ENCODE measurements at places on chromosomes 12 and 14.

DNA sequence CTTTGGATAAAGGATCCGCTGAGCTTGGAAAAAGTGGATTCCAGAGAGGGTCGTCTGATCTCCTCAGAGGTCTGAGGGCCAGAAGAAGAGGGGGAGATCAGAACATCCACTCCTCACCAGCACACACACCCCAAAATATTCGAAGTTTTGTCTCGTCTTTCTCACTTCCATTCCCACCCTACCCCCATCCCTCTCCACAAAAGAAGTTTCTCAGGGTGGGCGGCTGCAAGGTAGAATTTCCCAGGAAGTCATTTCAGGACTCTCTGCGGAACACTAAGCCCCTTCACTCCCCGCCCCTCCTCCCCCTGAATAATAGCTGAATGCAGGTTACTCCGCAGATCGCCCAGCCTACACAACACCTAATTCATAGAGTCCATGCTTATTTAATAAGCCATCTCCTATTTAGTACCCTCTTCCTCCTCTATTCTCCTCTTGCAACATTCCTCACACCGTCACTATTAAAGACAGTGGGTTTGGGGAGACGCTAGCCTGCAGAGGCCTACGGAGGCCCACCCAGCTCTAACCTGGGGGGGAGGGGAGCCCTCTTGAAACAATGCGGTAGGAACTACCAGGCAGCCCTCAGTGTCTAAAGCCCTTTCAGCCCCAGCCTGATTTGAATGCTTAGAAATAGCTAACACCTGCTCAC is 649 bp upstream of the SALL2 start:
- no peak for DNase-seq

DNA sequence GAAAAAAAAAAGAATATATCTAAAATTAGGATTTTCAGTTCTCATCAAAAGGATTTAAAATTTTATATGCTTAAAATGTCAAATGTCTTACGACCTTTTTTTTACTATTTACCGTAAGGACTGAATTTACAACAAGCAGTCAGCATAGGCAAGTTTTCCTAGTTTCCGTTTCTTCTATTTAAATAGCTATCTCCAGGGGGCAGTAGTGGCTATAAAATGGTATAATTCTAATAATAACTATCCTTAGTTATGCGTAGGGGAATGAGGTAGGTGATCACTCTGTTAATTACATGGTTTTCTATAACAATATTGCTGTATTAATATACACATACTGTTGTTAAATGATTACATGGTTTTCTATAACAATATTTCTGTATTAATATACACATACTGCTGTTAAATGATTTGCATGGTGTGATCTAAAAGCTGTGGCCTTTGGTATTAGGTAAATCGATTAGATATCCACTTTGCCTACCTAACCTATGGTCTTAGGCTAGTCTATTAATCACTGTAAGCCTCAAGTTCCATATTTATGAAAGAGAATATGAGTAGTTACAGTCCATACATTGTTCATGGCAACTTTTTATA is 217.7 kb upstream of the PDZRN4 start:
- no peak for DNase-seq

DNA sequence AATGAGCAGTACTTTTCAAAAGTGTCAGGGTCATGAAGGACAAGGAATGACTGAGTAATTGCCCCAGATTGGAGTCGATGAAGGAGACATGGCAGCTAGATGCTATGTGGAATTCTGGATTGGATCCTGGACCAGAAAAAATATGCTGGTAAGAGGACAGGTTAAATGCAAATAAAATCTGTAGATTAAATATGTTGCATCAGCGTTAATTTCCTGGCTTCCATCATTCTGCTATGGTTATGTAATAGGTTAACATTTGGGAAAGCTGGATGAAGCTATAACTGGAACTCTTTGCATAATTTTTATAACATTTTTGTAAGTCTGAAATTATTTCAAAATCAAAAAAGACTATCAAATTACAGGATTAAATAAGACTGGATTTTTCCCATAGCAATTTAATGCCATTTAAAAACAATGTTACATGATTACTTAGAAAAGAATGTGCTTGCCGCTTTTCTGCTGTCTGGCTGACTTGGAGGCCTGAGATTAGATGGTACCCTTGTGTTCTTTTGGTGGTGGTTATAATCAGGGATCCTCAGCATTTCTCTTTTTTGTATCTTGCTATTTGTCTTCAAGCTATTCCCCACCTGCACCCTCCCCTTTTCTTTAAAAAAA is 65.1 kb downstream of the FBXW8 start:
- DNase-seq = no peak

GRCh38 chr12:77328326-77328725 is 263.0 kb upstream of the E2F7 start:
- DNase-seq = no peak

- no peak for DNase-seq
Observed at GRCh38 chr12:49000346-49000745, 1.2 kb upstream of the DDN start.

DNA sequence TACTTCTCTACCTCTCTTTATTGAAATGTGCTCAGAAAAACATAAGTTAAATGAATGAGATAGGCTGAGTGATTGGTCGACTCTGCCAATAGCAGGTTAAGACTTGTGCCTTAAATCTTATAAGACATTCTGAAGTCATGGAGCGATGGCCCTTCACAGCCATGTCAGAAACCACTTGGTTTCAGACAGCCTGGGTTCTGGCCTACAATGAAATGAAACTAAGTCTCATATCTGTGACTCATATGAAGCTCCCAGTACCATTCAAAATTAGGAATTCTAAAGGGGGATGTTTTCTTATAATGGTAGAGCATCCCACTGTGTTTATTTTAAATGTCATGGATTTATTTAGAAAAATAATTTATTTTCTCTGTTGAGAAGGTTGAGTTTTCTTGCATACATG is 42.6 kb downstream of the PLXNC1 start:
- DNase-seq = no peak

DNA sequence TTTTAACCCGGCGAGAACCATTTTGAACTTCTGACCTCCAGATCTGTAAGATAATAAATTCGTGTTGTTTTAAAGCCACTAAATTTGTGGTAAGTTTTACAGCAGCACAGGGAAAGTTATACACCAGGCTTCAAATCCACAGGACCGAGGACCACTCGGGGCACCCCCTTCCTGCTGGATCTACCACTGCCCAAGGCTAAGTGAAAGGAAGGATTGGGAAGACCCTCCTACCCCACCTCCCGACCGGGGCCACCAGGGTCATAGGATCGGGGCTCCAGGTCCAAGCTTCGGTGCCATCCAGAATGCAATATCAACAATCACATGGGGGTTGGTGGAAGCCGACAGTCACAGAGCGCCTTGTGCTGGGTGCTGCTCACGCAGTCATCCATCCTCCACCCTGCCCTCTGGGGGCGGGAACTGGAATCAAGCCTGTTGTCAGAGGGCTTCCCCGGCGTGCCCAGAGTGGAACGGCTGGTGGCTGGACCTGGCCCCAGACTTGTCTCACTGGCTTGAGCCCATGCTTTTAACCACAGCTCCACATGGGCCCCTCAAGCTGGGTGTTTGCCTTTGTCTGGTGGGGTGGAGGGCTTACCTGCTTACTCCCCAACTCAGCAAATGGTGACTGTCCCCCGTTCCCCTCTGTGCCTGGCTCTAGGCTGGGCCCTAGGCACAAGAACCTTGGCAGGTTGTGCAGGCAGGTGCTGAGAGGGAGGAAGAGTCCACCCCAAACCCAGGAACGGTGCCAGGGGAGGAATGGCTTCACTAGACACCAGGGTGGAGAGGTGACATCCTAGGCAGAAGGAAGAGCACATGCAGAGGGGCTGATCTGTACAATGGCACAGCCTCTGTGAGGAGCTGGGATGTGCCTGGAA is 180.3 kb upstream of the RTL1 start:
- no peak for DNase-seq

- DNase-seq = no peak
Observed at GRCh38 chr14:64478634-64479250, 13.4 kb downstream of the AKAP5 start.

DNA sequence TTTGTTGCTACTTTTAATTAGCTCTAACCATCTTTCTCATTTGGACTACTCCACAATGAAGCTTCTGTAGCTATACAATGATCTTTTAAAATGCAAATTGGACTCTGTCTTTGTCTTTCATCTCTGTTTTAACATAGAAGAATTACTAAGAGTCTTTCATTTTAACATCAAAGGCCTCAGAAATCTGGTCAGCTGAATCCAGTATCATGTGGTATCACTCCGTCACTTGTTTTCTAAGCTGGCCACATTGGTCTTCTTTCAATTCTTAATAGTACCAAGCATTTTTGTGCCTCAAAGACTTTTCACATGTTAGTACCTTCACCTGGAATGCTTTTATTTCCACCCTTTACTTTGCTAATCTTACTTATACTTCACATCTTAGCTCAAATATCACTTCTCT is 95.5 kb upstream of the SLC16A7 start:
- no peak for DNase-seq

- DNase-seq = no peak
Observed at GRCh38 chr14:79186523-79186922, 1016.4 kb downstream of the NRXN3 start.

DNA sequence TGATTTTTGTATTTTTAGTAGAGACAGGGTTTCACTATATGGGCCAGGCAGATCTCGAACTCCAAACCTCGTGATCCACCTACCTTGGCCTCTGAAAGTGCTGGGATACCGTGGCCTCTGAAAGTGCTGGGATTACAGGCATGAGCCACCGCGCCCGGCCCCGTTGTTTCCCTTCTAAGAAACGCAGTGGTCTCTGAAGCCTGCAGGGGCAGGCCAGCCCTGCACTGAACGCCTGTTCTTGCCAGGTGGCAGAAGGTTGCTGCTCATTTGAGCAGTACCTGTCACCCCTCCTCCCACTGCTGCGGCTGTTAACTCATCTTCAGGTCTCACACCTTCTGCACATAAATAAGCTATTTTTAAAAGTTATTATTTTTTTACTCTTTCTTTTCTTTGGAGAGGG is 24.3 kb downstream of the GPRC5A start:
- no peak for DNase-seq

GRCh38 chr12:127108360-127109215 is 1158.4 kb upstream of the TMEM132C start:
- DNase-seq = peak; percentile 52

- DNase-seq = no peak
Observed at GRCh38 chr14:52514046-52514811, 38.1 kb downstream of the TXNDC16 start.

DNA sequence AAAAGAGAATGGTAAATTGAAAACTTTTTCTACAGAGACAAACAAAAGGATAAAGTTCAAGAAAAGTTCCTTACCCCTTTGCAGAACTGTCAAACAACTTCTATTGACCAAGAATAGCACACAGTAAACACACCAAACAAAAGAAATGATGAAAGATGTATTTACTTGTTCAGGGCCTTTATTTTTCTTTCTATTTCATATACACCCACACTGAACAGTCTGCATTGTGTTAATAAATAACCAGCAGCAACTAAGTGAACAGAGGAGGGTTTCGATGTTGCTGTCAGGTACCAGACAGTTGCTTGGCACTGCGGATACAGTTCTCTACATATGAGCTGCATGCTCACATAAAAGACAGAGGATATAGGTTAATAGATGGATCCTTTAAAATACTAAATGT is 122.1 kb downstream of the SOX5 start:
- no peak for DNase-seq

- DNase-seq = no peak
Observed at GRCh38 chr12:12171991-12172511, 94.8 kb downstream of the LRP6 start.

- no peak for DNase-seq
Observed at GRCh38 chr12:111084158-111084557, 163.8 kb upstream of the MYL2 start.

DNA sequence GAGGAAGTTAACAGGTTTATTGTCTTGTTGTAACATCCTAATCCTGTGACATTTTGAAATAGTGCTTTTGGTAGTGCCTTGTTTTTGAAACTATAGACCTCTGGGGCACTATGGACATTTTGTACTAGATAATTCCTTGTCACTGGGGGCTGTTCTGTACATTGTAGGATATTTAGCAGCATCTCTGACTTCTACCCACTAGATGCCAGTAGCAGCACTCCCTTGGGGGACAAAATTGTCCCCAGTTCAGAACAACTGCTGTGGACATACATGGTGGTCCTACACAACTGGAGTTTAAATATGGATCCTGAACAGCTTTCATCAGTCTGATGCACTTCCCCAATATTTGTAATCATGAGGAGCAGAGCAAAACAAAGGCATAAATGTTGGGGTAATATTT is 264.7 kb downstream of the RAD51B start:
- DNase-seq = no peak

DNA sequence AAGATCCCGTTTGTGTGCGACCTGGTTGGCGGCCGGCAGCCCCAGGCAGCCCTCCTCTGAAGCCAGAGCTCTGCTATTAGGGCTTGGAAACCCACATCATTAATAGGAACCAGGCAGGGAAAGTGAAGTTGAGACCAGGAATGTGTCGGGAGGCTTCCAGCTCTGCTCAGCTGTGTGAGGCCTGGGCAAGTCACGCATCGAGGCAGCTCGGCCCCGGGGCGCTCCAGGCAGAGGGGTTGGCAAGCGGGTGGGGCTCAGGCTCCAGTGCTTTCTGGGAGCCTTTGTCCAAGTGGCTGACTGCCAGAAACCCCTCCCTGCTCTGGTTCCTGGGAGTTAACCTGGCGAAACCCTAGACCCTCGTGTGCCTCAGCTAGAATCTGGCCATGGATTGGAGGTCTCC is 1151.7 kb downstream of the VRK1 start:
- DNase-seq = no peak

DNA sequence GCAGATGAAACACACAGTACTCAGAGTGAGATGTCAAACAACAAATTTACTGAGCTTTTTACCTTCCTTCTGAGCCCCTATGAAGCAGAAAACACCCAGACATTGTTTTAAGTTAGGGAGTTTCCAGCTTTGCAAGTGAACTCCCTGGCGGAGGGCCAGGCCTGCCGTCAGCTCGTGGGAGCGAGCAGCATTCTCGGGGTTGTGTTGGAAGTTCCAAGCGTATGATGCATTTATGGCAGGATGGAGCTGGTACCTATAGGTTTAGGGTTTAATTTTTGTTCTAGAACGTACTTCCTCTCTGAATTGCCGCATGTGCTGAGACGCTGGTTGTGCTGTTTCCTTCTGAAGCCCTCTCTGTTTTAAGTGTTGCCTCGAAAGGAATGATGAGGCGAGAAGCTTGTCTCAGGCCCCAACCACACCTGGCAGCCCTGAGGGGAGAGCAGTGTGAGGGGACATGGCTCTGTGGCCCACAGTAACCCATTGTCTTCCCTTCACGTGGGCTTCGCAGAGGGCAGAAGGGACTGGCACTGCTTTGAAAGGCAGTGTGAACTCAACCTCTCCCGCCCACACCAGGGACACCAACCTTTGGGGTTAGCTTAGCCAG is 76.6 kb downstream of the SSPN start:
- peak; percentile 86 for DNase-seq

GRCh38 chr14:44979740-44980356 is 17.9 kb downstream of the TOGARAM1 start:
- peak; percentile 34 for DNase-seq
